Midbrain (tissue), 1 donor: ENCODE measurements at places on chromosomes 7 and 10.

- DNase-seq = no peak
Observed at GRCh38 chr10:71088054-71088453, 124.3 kb upstream of the UNC5B start.

DNA sequence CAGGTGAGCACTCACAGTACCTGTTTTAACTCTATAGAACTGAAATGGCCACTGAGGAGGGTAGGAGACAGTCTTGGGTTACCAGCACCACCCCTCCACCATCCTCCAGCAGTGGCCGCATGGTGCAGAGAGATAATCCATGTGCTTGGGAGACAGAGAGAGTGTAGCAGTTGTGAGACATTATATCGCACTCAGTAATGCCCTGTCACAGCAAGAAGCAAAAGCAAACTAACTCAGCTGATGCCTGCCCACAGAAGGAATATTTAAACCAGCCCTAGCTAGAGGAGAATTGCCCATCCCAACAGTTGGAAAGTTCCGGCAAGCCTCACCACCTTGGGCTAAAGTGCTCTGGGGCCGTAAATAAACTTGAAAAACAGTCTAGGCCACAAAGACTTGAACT, 58.8 kb upstream of the HBP1 start:
- DNase-seq = no peak

DNA sequence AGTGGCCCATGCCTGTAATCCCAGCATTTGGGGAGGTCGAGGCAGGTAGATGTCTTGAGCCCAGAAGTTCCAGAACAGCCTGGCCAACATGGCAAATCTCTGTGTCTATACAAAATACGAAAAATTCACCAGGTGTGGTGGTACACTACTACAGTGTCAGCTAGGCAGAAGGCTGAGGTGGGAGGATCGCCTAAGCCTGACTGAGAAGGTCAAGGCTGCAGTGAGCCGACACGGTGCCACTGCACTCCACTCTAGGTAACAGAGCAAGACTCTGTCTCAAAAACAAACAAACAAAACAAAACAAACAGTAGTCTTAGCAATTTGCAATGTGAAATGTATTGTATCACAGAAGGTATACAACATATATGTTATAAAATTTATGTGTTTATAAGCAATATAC, 348.0 kb downstream of the SEMA3D start:
- DNase-seq = no peak

DNA sequence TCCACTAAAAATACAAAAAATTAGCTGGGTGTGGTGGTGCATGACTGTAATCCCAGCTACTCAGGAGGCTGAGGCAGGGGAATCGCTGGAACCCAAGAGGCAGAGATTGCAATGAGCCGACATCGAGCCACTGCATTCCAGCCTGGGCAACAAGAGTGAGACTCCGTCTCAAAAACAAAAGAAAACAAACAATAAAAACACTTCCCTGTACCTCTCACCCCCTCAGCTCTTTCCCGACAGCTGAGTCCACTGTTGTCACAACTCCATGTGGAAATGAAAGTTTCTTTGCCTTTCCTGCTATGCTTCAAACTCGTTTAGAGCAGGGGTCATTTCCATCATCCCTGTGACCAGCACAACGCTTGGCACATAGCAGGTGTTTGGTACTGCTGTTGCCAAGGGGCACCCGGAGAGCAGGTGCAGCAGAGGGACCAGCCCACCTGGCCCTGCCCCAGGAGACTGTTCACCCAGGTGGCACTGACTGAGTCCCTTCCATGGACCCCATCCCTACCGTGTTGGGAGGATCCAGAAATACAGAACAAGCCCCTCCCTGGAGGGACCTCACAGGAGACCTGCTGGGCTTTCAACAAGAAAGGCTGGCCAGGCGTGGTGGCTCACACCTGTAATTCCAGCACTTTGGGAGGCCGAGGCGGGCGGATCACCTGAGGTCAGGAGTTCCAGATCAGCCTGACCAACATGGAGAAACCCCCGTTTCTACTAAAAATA, 4.9 kb downstream of the TMEM130 start:
- DNase-seq = no peak

- no peak for DNase-seq
Observed at GRCh38 chr7:79610748-79611304, 157.4 kb upstream of the MAGI2 start.

DNA sequence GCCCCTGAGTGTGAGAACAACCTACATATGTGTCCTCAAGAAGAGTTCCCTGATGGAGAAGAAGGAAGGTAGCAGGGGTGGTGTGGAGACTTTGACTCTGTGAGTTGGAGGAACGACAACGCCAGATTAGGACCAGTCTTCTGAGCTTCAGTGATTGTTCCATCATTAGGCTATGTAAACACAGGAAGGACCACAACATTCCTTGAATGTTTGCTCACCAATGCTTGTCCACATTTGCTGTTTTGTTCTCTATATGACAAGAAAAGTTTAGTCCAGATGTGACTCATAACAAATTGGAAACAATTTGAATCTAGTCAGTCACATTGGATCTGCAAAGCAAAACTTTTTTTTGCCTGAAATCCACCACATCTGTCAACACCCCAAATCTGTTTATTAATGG, 62.7 kb downstream of the ENTPD1 start:
- DNase-seq = no peak

DNA sequence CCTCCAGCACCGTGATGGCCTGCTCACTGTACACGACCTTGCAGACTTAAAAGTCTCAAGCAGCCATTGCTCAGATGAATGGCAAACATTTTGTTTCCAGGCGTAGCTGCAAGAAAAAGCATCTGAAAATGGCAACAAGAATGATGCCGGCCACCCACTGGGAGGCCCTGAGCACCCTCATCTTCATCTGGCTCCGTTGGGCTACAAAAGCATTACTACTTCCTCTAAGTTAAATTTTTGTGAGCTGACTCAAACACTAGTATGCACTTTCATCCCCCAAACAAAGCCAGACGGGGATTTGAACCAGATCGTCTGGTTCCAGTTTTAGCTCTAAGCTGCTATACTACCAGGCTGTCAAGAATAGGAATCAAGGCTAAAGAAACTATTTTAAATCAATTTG, 116.6 kb upstream of the CDK1 start:
- DNase-seq = no peak

DNA sequence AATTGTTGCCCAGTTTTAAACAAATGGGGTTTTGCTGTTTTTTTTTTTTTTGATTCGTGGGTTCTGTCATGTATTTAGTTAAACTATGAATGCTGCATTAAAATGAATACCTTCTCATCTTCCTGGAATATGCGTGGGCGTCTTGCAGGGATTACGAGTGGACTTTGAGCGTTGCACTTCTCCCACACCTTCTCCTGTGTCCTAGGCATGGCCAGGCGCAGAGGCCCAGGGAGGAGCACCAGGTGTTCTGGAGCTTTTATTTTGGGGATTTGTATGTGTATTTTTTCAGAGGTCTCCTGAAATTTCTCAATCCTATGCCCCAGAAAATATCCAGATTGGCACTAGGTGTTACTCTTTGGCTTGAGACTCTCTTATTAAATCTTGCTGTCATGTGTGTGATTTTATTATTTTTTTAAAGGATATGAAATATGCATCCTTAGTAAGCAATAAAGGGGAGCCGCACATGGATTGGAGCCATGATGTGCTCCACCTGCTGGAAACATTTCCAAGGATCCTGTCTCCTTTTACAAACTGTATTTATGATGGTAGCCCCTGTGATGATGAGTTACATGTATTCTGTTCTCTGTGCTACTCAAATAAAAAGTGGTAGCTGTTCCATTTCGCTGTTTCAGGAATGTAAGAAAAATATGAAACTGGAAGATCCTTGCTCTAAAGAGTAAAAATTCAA, 482.2 kb upstream of the KLF6 start:
- no peak for DNase-seq

DNA sequence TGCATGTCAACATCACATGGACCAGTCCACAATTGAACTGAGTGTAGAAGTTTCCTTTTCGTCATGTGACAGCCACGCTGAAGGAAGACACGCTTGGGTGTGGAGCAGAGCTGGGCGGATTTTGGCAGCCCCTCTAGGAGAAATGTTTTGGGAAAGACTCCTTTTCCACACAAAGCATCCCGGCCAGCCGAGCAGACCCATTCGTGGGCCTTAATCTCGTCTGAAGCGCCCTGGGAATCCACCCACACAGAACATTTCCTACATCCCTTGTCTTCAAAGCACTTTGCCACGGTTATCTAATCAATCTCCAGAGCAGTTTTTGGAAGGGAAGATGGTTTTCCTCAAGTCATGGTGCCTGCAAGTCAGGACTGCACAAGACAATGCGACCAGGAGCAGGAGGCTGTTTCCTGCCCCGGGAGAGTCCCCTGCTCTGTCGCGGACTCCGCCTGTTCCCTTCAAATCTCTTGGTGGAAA, 8.4 kb upstream of the IFT22 start:
- DNase-seq = no peak

DNA sequence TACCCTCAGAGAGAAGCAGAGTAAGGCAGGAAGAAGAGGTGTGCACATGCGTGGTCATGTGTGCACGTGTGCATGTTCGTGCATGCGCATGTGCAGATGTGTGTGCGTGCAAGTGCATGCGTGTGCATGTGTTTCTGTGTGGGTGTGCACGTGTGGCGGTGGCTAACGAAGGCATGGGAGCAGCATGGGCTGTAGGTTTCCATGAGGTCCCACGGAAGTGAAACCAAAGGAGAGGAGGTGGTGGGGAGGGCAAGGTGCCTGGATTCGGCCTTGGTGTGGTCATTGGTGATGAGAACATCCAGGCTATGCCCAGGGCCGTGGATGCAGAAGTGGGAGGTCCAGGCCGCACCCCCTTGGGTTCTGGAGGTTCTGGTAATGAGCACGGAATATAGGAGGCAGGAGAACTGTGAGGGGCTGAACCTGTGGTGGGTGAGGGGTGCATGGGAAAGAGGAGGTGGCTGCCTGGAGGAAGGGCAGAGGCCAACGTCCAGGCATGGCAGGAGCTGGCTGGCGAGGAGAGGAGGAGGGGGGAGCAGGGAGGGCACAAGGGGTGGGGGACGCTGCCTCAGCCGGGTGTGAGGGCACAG, 2.4 kb upstream of the INPP5A start:
- no peak for DNase-seq

DNA sequence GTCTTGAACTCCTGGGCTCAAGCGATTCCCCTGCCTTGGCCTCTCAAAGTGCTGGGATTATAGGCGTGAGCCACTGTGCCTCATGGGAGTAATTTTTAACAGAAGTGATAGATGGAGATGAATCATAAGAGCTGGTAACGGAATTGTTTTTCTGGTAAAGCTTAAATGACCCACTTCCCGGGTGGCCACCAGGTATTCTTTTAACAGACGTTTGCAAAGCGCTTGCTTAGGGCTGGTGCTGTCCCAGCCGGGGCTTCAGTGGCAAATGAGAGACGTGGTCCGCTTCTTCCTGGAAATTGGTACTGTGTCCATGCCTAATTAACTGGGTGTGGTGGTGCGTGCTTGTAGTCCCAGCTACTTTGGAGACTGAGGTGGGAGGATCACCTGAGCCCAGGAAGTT, 23.5 kb downstream of the CAMK1D start:
- DNase-seq = no peak

GRCh38 chr7:112495810-112496462, 15.1 kb downstream of the LSMEM1 start:
- peak; percentile 71 for DNase-seq

- DNase-seq = no peak
Observed at GRCh38 chr10:132449051-132449810, 52.2 kb downstream of the PWWP2B start.

- no peak for DNase-seq
Observed at GRCh38 chr10:123948030-123948823, 56.6 kb upstream of the CPXM2 start.

GRCh38 chr7:90769036-90769435, 172.9 kb downstream of the CDK14 start:
- no peak for DNase-seq

- peak; percentile 18 for DNase-seq
Observed at GRCh38 chr10:5094265-5095205, at the start of gene AKR1C3. AKR1C3 (plus strand) TSS chr10:5094414; CDS start chr10:5094445, 31 bp downstream.

- DNase-seq = peak; percentile 37
Observed at GRCh38 chr7:103447073-103447960, 1.3 kb upstream of the SLC26A5 start.

DNA sequence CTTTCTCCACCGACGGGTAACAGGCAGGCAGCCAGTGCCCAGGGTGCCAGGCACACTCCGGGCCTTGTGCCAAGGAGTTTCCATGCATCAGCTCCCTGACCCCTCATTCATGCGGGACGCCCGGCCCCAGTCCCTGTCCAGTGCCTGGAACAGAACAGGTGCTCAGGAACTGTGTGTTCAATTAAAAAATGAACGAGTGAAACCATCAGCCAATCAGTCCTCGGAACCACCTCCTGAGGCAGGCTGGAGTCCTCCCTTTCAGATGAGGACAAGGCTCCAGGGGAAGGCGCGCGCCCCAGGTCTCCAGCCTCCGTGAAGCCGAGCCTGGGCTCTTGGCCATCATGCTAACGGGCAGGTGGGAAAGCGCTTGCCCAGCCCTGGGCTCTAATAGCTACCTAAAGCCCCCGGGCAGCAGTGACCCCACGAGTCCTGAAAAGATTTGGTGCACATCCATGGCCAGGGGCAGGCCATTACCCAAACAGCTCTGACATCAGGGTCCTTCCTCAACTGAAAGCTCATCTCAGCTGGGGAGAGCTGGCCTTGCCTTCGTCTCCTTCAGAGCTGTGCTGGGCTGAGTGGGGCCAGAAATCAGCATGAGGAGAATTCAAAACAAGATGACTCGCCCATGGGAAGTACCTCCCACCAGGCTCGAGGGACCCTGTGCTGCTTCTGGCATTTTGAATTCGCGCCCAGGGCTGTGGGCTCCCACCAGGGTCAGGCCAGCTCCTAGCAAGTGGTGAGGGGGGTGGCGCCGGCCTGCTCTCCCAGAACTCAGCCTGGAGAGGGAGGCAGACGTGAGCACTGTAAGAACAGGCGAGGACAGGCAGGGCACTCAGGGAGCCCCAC, 200.5 kb downstream of the MAD1L1 start:
- no peak for DNase-seq

- DNase-seq = no peak
Observed at GRCh38 chr10:124010024-124010423, 83.4 kb downstream of the CHST15 start.

DNA sequence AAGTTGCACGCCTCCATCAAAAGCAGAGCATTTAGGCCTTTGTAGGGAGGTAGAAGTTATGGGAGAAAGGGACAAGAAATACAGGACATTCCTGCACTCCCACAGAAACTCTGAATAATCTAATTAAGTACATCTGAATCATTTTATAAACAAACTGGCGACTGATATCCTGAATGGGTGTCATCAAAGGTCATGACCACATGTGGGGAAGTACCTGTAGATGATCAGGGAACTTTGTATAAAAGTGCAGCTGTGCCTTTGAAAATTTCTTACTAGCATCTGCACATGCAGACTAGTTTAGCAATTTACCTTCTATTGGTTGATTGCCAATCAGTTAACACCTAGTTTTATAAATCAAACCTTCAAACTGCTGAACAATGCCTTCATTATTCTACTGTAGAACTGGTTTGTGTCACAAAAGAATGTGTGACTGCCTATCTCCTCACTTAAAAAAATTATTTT, 17.1 kb downstream of the STEAP4 start:
- DNase-seq = no peak

DNA sequence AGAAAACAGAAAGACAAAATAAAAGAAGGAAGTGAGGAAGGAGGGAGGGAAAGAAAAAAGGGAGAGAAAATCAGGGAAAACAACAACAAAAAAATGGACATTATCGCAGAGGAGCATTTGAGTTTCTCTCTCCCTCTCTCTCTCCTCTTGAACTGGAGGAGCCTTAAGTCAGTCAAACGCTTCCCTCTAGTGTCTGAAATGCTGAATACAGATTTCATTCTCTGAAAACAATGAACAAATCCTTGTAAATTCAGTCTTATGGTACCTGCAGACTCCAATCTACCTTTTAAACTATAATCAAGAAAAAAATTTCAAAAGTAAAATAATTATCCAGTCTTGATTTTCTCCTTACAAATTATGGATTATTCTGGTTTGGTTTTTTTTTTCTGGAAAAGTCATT, 89.2 kb upstream of the PFKP start:
- peak; percentile 65 for DNase-seq

- no peak for DNase-seq
Observed at GRCh38 chr7:27863880-27864279, 123.9 kb downstream of the TAX1BP1 start.
